Endothelial cell of umbilical vein (primary cell): ENCODE measurements at places on chromosomes 2 and 18. TPM values are rescaled to one million over a fixed set of nuclear protein-coding genes. Genes with fewer than 3 reads are reported as not detected.

DNA sequence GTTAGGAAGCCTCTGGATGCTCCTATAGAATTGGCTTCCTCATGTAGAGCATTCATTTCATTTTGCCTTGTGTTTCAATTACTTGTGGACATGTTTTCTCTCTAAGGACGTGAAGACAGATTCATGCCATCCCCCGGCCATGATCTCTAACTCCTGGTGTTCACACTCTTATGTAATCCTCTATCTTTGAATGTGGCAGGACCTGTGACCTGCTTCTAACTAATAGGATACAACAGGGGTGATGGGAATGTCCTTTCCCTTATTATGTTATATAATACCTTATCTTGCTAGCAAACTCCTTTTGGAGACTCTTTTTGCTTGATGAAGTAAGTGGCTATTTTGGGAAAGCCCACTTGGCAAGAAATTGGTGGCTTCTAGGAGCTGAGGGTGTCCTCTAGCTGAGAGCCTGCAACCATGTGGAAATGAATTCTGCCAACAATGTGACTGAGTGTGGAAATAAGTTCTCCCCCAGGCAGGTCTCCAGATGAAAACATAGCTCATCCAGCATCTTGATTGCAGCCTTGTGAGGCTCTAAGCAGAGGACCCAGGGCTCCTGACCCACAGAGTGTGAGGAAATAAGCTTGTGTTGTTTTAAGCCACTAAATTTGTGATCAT, 13.8 kb downstream of the DPYSL5 start:
- no peak for DNase-seq

DNA sequence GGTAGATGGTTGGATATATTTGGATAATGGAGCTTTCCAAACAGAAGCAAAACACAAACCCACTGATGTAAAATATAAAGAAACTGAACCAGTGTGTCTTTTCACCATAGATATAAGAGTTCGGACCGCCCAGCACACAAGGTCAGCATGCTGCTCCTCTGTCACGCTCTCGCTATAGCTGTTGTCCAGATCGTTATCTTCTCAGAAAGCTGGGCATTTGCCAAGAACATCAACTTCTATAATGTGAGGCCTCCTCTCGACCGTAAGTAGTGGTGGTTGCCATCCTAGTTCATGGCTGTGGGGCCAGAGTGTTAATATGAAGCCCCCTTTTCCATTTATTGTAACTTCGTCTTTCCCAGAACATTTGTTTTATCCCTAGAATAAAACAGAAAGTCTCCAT, 125.2 kb upstream of the LYPD6 start:
- DNase-seq, result no peak

- peak; percentile 30 for DNase-seq
Measured at GRCh38 chr2:119234021-119235019, 10.7 kb downstream of the STEAP3 start.

GRCh38 chr2:107364361-107364950, 462.2 kb upstream of the RGPD4 start:
- DNase-seq, result no peak

- no peak for DNase-seq
Measured at GRCh38 chr2:233824373-233824772, 30.0 kb downstream of the HJURP start.

DNA sequence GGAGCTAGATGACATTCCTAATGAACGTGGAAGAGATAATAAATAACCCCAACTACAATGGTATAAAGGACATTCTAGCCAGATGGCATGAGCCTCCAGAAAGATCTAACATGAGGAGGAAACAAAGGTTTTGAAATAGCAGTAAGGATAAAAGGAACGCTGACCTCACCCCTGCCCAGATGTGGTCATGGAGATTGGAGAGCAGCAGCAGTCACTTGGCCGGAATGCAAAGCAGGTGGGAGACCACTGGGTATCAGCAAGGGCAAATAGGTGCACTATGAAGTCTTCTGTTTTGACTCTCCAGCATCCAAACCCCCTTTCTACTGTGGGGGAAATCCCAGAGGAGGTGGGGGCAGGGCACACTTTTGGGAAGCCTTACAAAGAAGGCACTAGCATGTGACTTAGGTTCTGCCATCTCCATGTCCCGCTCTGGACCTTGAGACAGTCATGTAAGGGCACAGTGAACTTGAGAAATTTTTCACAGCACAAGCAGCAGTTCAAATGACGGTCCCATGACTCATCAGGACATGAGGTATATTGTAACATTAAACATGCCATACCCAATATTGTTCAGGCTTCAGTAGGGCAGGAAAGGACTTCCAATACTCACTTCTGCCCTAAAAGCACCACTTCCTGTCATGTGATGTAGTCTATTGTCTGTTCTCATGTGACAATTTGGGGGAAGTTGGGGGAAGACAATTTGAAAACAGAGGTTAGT, 55.2 kb downstream of the METTL4 start:
- peak; percentile 96 for DNase-seq

DNA sequence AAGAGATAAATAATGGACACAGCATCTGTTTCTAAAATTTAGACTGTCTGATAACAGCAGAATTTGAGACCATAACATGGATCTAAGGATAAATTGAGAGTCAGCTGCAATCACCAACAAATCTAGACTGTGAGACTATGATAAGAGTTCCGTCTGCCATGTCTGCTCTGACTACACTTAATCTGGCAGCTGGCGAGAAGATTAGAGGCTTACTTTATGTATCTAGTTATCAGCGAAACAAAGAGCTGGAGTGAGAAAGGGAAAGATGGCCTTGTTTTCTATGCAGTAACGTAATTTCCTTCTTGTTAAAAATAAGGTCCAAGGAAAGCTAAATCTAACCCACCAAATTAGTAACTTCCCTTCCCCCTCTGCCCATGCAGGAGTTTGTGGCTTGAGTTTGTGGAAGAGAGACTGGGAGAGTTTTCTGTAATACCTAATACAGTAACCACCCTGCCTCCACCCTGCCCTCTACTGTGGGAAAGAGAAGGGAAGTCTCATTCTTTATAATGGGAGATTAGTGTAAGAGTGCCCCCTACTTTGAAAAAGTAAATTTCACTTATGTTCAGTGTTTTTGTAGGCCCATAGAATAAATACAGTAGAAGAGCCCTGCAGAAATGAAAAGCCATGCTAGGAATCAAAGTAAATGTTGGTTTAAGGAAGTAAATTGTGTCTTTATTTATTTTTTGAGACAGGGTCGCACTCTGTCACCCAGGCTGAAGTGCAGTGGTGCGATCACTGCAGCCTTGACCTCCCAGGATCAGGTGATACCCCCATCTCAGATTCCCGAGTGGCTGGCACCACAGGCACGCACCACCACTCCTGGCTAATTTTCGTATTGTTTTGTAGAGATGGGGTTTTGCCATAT, 27.5 kb downstream of the EML4 start:
- DNase-seq, result peak; percentile 29

DNA sequence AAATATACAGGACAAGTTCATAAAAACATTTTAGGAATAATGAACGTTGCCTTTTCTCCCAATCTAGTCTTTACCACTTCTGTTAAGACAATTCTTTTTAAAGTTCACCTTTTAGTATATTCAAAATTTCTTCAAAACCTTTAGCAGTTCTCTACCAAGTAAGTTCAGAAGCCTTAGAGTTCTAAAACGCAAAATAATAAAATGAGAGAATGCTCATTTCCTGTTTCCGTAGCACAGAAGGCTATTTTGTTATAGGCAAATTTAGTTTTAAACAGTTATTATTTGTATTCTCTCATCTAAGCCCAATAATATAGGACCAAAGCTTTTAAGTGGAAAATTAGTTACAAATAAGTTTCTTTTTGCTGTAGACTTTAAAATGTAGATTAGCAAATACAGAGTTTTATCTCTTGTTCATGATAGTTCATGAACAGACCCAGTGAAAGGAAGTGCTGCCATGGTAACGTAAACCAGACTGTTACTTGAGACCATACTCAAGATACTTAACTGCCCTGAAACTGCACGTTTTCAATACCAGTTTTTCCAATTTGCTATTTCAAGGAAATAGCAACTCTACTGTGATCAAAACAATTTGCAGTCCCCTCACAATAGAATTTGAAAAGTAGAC, 173.1 kb upstream of the STON1 start:
- peak; percentile 84 for DNase-seq

DNA sequence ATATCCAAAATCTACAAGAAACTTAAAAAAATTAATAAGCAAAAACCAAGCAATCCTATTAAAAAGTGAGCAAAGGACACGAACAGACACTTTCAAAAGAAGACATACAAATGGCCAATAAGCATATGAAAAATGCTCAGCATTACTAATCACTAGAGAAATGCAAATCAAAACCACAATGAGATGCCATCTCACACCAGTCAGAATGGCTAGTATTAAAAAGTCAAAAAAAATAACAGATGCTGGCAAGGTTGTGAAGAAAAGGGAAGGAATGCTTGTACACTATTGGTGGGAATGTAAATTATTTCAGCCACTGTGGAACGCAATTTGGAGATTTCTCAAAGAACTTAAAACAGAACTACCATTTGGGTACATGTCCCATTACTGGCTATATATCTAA, 128.8 kb upstream of the SESTD1 start:
- no peak for DNase-seq

DNA sequence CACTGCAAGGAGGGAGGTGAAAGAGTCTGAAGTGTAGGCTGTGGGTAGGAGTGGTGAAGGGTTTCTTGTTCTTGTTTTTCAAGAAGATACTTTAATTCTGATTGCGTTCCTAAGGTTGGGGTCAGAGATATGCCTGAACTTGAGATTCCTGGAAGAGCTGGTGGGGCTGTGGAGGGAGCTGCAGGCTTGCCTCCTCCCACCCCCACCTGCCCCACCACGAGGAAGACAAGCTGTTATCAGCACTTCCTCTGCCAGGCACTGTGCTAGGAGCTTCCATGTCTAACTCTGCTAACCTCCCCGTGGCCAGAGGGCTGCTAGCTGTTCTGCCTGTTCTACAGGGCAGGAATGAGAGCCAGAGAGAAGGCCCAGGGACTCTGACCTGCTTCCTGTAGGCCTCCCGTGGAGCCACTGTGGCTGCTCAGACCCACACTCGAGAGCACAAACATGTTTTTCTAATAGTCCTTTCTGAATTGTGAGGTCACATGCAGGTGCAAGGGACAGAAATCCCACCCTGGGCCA, 13.7 kb downstream of the ANKRD23 start:
- DNase-seq, result no peak

ADCYAP1 gene
- not detected in 2 replicates for total RNA-seq

REG3G gene
- not detected in 2 replicates for total RNA-seq

ALK gene
- not detected in 2 replicates for total RNA-seq

MRPL33 gene
- 96.7 and 97.4 TPM in 2 replicates for total RNA-seq

SALL3 gene
- not detected in 2 replicates for total RNA-seq

DSG1 gene
- not detected in 2 replicates for total RNA-seq

MROH2A gene
- not detected in 2 replicates for total RNA-seq

MC2R gene
- not detected in 2 replicates for total RNA-seq

FAM124B gene
- total RNA-seq, result 81.4 and 82.0 TPM in 2 replicates

UCN gene
- total RNA-seq, result 0.75 TPM in 1 of 2 replicates, not detected in the other
